CD4-positive, alpha-beta T cell treated with Interleukin-4 for 4 hours (primary cell): ENCODE measurements at places on chromosomes 3 and 15.

DNA sequence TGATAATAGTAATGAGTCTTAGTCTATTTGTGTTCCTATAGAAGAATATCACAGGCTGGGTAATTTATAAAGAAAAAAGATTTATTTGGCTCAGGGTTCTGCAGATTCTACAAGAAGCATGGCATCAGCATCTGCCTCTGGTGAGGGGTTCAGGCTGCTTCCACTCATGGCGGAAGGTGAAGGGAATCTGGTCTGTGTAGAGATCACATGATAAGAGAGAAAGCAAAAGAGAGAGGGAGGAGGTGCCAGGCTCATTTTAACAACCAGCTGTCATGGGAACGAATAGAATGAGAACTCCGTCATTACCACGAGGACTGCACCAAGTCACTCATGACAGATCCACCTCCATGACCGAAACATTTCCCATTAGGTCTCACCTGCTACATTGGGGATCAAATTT, 664.0 kb upstream of the SGO1 start:
- DNase-seq = no peak

GRCh38 chr15:90512276-90512675, 17.4 kb upstream of the CRTC3 start:
- no peak for DNase-seq

DNA sequence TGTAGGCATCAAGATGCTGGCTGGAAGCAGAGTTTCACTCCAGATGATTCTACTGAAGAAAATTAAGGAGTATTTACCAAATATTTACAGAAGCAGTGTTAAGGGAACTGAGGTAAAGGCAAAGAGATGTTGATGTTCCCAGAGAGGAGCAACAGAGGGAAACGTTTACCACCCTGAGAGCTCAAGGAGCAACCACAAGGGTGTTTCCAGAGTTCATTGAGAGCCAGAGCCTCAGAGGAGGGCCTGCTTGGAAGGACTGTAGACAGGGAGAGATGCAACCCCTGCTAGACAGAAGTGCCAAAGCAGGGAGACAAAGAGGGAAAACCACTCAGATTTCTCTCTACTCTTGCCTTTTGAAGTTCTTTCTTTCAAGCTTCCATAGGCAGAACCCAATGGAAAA, 474.5 kb downstream of the RBMS3 start:
- DNase-seq = no peak

DNA sequence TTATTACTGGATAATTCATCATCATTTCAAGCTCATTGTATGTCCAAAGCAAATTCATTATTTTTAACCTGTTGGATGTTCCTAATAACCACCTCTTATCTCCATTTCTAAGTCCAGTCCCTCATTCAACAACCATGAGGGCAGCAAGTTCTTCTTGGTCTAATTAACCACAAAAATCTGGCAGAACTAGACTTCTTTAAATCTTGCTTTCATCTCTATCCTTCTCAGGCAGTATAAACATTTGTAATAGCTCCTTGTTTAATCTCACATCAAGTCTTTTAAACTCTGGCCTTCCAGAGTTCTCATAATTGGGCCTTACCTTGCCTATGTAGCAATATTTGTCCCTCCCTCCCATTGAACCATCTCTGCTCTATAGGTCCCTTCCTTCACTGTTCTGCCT, 17.0 kb upstream of the GHSR start:
- DNase-seq = no peak

DNA sequence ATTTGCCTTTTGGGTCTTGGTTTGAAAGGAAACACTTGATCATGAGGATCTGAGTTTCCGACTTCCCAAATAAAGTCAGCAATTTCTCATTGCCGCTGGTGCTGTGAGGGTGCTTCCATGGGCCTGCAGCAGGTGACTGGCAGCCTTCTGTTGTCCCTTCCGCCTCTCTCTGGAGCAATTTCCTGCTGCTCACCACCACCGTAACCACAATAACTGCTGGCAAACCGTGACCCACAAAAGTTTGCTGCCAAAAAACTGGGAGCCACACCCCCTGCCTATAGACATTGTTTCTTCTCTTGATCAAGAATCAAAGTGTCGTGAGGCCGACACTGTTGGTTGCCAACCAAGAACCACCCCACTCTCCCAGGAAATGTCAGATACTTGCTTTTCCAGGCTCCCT, 164.0 kb downstream of the NR2F2 start:
- DNase-seq = no peak

- DNase-seq = no peak
Measured at GRCh38 chr3:148400754-148401153, 296.9 kb upstream of the AGTR1 start.

GRCh38 chr3:154666542-154666941, 236.6 kb upstream of the GPR149 start:
- DNase-seq = no peak

DNA sequence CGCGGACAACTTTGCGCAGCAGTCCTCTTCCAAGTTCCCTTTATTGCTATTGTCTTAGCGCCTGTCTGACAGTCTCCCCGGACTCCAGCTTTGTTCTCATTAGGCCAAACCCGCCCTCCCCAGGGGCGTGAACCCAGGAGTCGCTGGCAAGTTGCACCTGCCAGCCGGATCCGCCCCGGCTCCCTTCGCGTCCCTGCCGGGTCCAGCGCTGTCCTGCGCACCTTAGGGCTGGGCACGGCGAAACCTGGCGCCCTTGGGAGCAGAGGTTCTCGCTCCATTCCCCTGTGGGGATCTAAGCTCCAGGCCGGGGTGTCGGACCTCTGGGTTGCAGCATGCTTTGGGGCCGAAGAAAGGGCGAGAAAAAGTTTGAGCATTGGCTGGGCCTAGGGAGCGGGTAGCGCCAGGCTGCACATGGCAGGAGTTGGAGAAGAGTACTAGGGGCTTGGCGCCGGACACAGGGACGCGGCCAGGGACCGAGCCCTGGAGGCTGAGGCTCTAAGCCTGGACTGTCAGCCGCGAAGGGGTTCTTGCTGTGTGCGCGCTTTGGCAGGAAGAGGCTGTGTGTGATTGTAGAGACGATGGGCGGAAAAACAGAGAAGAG, 335.1 kb upstream of the THRB start:
- DNase-seq = no peak

DNA sequence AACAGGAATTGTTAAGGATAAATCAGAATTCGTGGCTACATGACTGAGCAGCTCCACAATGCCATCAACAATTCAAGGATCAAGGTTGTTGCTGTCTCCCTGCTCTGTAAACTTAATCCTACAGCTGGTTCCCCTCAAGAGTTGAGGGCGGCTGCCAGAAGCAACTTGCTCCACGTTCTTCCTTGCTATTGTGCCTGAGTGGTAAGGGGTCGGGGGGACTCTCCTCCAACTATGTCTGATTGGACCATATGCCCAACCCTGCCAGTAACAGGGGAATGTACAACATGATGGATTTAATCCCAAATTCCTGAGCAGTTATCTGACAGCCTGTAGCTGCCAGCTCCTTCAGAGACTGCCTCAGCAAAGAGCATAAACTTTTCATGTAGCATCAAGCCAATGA, 37.9 kb upstream of the MECOM start:
- no peak for DNase-seq

DNA sequence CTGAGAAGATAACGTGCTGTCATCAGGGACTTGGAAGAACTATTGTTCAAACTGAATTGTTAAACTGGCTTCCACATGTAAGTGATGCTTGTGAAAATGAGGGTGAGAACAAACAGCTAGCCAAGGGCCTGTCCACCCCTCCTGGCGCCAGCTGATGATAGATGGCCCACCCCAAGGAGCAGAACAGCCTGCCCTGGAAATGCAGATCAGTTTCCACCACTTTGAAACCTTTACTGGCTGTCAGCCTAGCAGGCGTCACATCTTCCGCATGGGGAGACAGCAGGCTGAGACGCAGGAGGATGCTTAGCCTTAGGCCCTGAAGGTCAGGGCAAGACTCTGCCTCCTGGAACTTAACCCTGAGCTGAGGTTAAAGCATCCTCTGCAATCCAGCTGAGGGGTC, 6.4 kb upstream of the SLC51B start:
- DNase-seq = no peak

- no peak for DNase-seq
Measured at GRCh38 chr3:98843266-98843959, 58.1 kb downstream of the DCBLD2 start.

GRCh38 chr3:143601723-143602484, 246.4 kb downstream of the SLC9A9 start:
- DNase-seq = no peak

DNA sequence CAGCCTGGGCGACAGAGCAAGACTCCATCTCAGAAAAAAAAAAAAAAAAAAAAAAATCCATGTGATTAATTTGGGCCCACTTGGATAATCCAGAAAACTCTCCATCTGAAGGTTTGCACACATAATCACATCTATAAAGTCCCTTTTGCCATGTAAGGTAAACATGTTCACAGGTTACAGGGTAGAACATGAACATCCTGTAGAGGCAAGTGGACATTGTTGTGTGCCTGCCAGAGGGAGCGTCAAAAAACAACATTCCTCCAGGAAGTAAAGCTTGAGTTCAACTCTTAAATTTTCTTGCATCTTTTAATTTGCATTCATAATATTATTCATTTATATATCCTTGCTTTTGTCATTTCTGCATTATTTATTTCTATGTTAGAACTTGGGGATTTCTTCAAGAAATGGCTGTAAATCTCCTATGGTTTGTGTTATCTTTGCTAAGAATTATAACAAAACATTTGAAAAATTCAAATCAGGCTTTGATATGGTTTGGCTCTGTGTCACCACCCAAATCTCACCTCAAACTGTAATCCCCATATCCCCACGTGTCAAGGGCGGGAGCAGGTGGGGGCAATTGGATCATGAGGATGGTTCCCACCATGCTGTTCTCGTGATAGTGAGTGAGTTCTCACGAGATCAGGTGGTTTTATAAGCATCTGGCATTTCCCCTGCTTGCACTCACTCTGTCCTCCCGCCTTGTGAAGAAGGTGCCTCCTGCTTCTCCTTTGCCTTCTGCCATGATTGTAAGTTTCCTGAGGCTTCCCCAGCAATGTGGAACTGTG, 11.3 kb upstream of the TTBK2 start:
- DNase-seq = no peak

GRCh38 chr15:85276921-85277320, 103.5 kb upstream of the AKAP13 start:
- DNase-seq = no peak

- DNase-seq = no peak
Measured at GRCh38 chr3:5726621-5727020, 539.1 kb downstream of the EDEM1 start.

DNA sequence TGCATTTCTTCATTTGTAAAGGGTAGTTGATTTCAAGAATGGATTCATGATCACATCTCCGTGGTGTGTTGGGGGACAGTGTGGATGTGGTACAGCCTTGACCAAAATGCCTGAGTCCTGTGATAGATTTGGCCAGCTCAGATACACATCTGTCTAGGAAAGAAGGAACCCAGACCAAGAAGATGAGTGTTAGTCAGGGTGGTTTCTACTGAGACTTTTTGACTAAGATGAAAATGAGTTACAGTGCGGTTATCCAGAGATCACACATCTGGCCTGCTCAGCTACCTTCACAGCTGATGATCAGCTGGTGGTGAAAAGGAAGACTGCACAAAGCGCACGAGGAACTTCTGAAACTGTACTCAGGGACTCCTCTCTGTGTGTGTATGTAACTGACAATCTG, 68.0 kb downstream of the FNDC3B start:
- DNase-seq = peak; percentile 79

- DNase-seq = no peak
Measured at GRCh38 chr3:54960082-54960481, 32.2 kb upstream of the LRTM1 start.

GRCh38 chr3:64291956-64292355, 66.7 kb upstream of the PRICKLE2 start:
- no peak for DNase-seq

DNA sequence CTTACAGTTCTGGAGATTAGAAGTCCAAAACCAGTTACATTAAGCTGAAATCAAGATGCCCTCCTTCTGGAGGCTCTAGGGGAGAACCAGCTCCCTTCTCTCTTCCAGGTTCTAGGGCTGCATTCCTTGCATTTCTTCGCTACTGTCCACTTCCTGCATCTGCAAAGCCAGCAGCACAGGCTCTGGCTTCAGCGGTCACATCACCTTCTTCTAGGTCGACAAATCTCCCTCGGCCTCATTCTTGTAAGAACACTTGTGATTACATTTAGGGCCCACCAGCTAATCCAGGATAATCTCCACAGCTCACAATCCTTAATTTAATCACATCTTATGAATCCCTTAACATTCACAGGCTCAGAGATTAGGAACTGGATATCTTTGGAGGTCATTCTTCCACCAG, 73.8 kb downstream of the MINAR1 start:
- no peak for DNase-seq

DNA sequence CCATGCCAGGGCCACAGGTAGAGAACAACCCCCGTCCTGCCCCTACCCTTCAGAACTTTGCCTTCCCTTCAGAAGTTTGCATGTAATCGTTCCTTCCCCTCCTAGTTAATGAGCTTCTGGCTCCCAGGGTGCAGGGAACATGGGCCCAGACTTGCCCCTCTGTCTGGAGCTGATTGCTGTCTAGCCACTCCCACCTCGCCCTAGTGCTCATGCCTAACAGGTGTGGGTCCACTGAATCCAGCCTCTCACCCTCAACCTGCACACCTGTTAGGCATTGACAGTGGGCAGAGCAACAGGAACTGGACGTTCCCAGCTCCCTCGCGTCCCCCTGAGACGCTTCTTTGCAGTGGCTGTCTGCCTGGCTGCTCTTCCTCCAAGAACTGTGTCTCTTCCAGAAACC, 40.3 kb downstream of the WNT5A start:
- DNase-seq = no peak

DNA sequence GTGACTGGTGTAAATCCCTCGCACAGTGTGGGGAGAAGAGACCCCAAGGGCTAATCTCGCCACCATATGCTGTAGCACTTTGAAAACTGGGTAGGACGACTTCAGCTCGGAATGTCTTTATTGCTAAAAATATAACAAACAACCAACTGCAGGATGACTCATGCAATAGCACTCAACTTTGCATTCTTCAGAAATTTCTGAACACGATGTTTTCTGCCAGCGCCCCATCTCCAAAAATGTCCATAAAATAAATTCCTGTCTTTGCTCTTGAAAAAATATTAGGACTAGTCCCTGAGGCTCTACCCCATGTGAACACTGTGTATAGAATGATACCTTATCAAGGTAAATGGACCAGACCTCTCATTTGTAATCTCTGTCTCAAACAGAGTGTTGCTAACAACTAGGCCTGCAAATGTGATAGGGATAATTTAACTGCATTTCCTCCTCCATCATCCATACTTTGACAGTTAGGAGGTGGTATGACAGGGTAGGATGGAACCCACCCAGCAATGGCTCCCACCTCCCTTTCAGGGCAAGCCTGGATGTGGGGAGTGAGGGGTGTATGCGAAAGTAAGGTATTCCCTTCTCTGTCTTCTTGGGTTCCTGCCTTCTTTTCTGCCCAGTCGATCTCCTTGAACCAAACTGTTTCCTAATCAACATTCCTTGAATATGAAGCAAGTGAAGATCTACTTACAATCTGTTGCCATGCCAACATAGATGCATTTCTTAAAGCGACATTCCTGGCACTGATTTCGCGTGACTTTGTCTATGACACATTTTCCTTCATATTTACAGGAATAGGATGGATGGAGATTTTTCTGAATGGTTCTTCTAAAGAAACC, 201.1 kb downstream of the NR1D2 start:
- DNase-seq = no peak

DNA sequence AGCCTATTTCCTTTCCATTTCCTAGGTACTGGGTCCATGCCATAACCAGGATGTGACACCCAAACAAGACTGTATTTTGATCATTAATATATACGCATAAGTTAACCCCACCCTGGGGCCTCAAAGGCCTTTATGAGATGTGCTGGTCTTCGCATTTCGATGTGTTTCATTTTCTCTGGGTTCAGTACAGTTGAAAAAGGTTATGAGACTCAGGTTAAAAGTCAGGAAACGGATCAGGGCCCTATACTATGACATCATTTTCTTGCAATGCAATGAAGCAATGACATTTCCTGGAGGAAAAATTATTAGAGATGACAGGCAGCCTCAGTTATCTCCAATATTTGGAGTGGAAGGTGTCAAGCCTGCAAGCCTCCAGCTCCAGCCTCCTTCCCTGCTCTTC, 31.7 kb downstream of the TMEM212 start:
- no peak for DNase-seq
